ENCODE measurements at places on chromosomes 4 and X. TPM values are rescaled to one million over a fixed set of nuclear protein-coding genes. Genes with fewer than 3 reads are reported as not detected.

Gene SPON2
- polyA plus RNA-seq, result 190 TPM

Gene SLC34A2
- not detected for polyA plus RNA-seq

Gene ANOS1
- 0.30 TPM for polyA plus RNA-seq

Gene ZNF280C
- polyA plus RNA-seq, result 9.9 TPM

Gene TLR7
- not detected for polyA plus RNA-seq

Gene PASD1
- not detected for polyA plus RNA-seq

Gene HS3ST1
- polyA plus RNA-seq, result 0.09 TPM

Gene TDO2
- polyA plus RNA-seq, result 0.55 TPM

Gene LUZP4
- not detected for polyA plus RNA-seq

Gene GAGE13
- polyA plus RNA-seq, result not detected

Gene NALF2
- polyA plus RNA-seq, result not detected

Gene MEPE
- polyA plus RNA-seq, result not detected

Gene RBM47
- 0.48 TPM for polyA plus RNA-seq

Gene EFHC2
- 0.42 TPM for polyA plus RNA-seq

Gene JADE3
- polyA plus RNA-seq, result 6.5 TPM

Gene SYTL5
- 2.1 TPM for polyA plus RNA-seq

Gene MRFAP1
- 298 TPM for polyA plus RNA-seq

Gene USP51
- 1.4 TPM for polyA plus RNA-seq

Gene MSX1
- polyA plus RNA-seq, result 1.7 TPM

Gene PNMA6A
- 0.15 TPM for polyA plus RNA-seq

Gene CFAP99
- polyA plus RNA-seq, result not detected

Gene BRS3
- polyA plus RNA-seq, result not detected

Gene SAGE1
- not detected for polyA plus RNA-seq

Gene NEUROG2
- not detected for polyA plus RNA-seq

Gene RTL3
- polyA plus RNA-seq, result 0.14 TPM

Gene ADAD1
- not detected for polyA plus RNA-seq

Gene FATE1
- not detected for polyA plus RNA-seq

Gene TCEAL3
- polyA plus RNA-seq, result 23.0 TPM

Gene CCNB3
- polyA plus RNA-seq, result 0.05 TPM

Gene TRIM60
- not detected for polyA plus RNA-seq

Gene CCKAR
- 0.27 TPM for polyA plus RNA-seq

Gene GRIA2
- not detected for polyA plus RNA-seq

Gene ASMT
- not detected for polyA plus RNA-seq

Gene MAGEA10
- polyA plus RNA-seq, result not detected

Gene MAOB
- polyA plus RNA-seq, result 0.52 TPM

Gene HNRNPD
- 73.4 TPM for polyA plus RNA-seq

Gene SLC49A3
- polyA plus RNA-seq, result 0.11 TPM

Gene SASH3
- polyA plus RNA-seq, result not detected

Measured in AG04450 (cell line).